ENCODE measurements at places on chromosomes 6 and 20.
A peak's percentile ranks its signal among the peaks of the same experiment; 100 is the strongest.

- no peak for DNase-seq
These were observed 15.0 kb upstream of the IFNGR1 start for GRCh38 chr6:137233911-137234863.

DNA sequence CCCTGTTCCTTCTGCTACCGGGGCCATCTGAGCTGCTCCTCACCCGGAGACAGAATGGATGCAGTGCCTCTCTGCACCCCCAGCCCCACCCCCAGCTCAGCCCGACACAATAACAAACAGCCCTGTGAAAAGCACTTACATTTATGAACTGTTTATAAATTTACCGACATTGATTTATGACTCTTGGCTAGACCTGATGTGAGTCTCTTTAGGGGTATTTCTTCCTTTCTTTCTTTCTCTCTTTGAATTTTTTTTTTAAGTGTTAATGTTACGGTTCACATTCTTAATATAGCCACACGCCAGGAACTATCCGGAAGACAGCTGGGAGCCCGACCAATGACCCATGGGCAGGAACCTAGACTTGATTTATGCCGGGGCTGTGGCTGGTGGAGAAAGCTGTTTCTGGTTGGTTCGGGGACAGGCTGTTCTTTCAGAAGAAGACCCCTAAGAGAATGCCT lies 266.3 kb downstream of the CDC5L start:
- no peak for DNase-seq

- no peak for DNase-seq
These were observed 26.9 kb downstream of the ZBP1 start for GRCh38 chr20:57593134-57593886.

DNA sequence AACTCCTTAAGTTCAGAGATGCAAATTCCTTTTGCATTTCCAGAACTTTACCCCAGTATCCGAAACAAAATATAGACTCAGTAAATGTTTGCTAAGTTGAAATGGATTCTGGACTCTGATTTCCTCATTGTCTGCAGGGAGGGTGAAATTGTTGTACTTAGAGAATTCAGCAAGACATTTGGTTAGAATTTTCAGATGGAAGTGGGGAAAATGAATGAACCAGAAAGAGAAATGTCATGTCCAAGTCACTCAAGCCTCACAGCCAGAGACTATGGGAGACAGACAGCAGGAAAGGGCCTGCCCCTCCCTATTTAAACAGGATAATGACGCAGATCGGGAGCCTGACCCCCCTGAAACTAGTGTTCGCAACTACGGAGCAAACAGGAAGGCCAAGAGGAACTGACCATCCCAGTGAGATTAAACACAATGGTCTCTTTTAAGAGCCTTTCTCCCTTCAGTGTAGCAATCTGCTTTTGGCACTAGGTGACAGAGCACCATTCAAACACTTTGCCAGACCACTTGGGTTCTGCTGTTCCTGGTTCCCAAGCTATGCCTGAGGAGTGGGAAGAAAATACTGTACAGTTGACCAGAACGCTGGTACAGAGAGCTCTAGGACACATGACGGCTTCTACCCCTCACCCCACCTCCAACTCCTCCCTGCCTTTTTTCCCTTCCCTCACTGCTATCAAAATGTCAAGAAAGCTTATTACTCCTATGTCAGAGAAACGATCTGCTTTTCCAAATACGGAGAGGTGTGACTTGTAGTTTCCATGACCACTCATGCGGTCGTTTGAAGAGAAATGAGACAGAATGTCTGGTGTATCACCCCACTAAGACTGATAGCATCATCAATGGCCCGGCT lies 13.7 kb downstream of the NEDD9 start:
- peak; percentile 45 for DNase-seq

- DNase-seq, result no peak
These were observed 223.2 kb downstream of the ZNF217 start for GRCh38 chr20:53370345-53370961.

DNA sequence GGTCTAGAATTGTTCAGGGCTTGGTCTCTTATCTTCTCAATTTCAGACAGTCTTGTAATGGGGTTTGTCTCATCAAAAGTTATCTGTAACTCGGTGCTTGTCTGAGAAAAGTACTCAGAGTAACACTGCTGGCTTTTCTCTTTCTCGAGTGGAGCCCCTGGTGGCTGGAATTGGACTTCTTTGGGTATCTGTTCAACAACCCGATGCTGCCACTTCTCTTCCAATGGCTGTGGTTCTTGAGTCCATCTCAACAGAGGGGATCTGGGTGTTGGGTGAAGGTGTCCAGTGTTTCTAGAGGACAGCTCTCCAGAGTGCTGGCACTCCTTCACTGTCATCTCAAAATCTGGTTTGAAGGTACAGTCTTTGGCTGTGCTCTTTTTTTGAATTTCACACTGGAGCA lies 24.6 kb downstream of the DST start:
- no peak for DNase-seq

- no peak for DNase-seq
These were observed 133.0 kb upstream of the RUNX2 start for GRCh38 chr6:45195137-45195536.

DNA sequence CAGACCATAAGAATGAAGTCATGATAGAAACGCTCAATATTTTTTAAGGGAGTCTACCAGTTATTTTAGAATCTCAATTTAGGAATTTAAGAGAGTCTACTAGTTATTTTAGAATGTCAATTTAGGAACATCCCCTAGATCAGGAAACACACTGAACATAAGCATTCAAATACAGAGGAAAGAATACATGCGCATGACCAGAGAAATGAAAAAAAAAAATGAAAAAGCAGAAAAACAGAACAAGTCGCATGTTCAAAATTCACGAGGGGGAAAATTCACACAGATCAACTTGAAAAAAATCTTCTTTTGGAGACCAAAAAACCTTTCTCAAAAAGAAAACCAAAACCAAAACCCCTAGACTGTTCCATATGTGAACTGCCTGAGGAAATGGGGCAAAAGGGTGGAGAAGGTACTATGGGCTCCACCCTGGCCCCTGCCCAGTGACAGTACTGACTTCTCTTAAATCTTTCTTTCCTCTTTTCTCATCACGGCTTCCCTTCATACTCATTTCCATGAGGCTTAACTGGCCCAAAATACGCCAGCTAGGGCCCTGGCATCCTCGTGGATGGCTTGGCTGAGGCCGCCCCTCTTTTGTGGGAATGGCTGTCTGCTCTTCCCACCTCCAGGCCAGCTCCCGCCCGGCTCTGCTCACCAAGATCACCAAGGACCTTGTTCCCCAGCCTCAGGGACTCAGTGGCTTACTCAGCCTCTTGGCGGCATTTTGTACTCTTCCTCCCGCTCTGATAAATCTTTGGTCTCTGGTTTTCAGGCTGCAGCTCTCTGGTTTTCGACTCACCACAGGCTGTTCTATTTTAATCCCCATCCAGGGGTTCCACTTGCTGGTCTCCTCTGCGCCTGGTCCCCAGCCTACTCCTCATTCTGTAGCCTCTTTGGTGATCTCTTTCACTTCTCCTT lies 11.2 kb downstream of the ZBTB2 start:
- DNase-seq, result peak; percentile 30

GRCh38 chr20:62739581-62740285 lies 31.1 kb downstream of the NTSR1 start:
- DNase-seq, result peak; percentile 53

- DNase-seq, result no peak
These were observed 13.0 kb downstream of the PIM1 start for GRCh38 chr6:37182736-37183590.

- DNase-seq, result no peak
These were observed 247.8 kb upstream of the CHD6 start for GRCh38 chr20:41865938-41866337.

GRCh38 chr6:168138436-168138835 lies 59.4 kb upstream of the FRMD1 start:
- no peak for DNase-seq

DNA sequence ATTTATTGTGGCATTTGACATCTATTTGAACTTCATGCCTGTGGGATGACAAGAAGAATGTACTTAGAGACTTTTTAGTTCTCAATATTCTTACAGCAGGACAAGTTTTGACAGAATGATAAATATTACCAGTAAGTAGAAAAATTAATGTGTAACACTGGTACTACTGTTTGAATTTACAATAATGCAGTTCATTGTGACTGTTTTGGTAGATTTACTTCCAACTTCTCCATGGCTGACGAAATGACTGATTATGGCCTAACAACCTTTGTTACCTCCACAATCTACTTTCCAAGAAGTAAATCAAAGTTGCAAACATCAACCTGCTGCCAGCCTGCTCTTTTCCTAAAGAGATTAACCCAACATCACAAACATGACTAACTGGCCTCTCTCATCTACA lies 38.5 kb downstream of the PAK5 start:
- no peak for DNase-seq

DNA sequence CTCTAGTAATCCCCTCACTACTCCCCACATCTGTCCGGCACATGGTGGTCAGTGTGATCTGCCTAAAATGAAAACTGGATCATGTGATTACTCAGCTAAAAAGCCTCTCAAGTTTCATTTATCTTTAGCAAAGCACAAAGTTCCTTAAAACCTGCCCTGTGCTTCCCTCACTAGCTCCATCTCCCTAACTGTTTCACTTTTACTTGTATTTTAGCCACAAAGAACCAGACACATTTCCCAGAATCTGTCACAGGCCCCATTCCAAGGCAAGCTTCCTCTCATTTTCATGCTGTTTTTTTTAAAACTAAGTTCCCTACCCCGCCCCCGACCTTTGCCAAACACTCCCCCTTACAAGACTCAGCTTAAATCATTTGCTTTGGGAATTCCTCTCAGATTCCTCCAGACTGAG lies 8.9 kb upstream of the IGF2R start:
- DNase-seq, result no peak

GRCh38 chr20:45011108-45011526 lies 44.8 kb downstream of the STK4 start:
- DNase-seq, result peak; percentile 56

DNA sequence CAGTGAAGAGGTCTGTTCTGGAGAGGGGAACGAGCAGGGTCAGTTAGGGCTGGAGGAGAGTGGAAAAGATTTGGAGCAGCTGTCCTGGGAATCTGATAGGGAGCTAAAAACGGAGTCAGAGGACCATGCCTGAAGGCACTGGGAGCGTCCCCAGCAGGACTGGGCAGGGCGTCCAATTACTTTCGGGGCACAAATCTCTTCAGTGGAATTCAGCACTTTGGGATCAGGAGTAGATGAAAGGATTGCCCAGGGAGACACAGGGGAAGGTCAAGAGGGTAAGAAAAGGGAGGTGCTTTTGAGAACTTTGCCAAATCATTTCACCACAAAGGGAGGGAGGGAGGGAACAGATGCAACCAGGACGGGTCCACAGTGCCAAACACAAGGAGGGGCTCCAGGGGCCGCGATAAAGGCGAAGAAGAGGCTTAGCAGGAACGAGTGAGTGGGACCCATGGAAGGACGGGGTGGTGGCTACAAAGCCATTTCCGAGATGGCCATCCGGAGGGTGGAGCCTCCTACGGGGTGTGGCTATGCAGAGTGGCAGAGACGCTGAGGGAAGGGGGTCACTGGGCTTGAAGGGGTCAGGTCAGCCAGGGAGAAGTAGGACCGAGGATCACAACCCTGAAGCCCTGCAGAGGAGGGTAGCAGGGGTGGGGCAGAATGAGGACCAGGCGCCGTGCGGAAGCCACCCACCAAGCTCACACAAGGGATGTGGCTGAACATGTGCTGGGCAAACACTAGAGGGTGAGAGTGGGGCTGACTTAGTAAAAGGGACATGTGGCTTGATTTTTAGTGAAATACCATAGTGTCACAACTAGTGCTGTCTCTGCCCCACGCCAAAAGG lies 180.0 kb upstream of the RREB1 start:
- no peak for DNase-seq

Data from activated CD4-positive, alpha-beta T cell treated with anti-CD3 and anti-CD28 coated beads, Interleukin-2, amount 50 U/mL, for 48 hours (primary cell).